ENCODE measurements at places on chromosomes 1 and 21.

DNA sequence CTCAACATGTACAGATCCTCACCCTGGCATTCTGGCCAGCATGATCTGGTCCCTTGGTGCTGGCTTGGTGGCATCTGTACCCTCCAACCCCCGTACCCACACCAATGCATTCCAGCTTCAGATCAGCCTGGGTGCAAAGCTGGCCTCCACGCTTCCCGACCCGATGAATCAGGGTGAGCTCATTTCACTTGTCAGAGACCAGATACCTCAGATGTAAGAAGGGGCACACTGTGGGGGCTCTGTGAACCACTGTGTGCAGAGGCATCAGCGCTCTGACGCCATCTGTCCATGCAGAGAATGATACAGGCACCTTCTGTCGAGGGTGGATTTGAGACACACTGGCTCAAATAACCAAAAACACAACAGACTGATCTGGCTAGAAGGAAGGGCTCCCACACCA is 76.6 kb downstream of the DMRTB1 start:
- no peak for DNase-seq

DNA sequence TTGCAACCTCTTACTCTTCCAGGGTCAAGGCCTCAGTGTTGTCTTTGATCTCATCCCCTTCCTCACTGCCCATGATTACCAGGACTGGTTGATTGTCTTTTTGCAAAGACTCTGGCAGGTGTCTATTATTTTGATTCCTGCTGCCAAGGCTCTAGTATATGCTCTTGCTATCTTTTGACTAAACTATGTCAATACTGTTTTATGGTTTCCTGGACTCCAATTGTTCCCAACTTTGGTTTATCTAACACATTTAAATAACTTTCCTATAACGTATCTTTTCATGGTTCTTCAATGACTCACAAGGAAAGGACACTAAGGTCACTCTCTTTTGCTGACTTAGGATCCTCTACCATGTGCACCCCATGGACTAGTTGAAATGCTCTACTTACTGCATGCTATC is 141.5 kb downstream of the PTPRC start:
- DNase-seq, result no peak

- DNase-seq, result no peak
Observed at GRCh38 chr1:244150071-244150470, 99.0 kb downstream of the ZBTB18 start.

DNA sequence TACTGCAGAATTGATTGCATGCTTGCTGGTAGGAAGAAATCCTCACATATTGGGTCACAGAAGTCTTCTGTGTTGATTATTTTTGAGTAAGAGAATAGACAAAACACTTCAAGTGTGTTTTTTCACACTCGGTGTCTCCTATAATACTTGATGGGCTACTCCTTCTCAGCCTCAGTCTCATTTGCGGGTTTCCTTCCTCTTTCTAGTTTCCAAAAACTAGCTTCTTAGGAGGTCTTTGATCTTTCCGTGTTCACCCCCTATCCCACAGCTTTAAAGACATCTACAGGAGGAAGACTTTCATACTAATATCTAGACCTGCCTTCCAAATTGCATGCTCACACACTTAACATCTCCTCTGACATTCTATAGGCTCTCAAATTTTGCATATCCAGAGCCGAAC is 40.7 kb upstream of the NTPCR start:
- DNase-seq, result no peak

- DNase-seq, result no peak
Observed at GRCh38 chr1:2787163-2787911, 14.2 kb downstream of the TTC34 start.

DNA sequence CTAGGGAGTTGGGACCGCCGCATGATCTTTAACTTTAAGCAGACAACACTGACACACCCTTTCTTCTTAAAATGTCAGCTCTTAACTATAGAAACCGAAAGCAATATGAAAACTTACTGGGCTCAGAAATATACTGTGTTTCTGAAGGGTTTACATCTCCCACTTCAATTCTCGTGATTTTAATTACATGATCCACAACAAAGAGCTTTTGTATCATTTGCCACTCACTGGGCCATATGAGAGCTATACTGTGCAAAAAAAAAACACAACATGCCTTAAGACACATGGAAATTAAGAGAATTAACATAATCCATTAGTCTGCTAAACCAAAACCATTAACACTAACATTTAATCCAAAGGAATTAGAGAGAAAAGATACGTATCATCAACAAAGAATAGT is 35.0 kb upstream of the RAP1GAP start:
- DNase-seq, result no peak

DNA sequence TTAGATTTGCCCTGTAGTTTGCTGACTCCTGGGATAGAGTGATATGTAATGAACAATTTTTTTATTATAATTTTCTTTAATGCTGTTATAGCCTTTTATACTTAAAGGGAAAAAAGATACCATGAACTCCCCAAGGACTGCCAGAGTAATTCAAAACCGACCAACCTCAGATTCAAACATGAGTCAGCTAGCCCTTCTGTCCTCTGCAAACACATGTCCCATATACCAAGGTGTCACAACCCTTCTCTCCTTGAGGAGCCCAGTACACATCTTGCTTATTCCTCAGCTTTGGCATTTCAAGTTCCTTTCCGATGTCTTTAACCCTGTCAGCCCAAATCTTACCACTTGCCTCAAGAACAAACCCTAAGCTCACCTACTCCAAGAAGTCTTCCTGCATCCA is 184.9 kb downstream of the KCNH1 start:
- DNase-seq, result no peak

DNA sequence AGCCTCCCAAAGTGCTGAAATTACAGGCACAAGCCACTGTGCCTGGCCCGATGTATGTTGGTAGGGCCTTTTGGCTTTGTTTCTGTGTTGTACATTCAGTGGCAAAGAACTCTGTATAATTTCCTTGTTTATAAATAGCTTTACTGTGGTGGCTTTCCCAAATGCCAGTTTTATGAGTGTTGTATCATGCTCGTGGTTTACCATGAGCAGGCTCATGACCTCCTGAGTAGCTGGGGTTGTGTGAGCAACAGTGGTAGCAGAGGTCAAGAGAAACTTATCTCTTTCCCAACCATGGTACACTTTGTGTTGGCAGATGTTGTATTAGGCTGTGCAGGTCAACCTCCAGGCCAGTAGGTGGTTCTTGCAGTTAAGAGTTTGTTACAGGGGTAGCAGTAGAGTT is 420.4 kb upstream of the BEND5 start:
- DNase-seq, result no peak

DNA sequence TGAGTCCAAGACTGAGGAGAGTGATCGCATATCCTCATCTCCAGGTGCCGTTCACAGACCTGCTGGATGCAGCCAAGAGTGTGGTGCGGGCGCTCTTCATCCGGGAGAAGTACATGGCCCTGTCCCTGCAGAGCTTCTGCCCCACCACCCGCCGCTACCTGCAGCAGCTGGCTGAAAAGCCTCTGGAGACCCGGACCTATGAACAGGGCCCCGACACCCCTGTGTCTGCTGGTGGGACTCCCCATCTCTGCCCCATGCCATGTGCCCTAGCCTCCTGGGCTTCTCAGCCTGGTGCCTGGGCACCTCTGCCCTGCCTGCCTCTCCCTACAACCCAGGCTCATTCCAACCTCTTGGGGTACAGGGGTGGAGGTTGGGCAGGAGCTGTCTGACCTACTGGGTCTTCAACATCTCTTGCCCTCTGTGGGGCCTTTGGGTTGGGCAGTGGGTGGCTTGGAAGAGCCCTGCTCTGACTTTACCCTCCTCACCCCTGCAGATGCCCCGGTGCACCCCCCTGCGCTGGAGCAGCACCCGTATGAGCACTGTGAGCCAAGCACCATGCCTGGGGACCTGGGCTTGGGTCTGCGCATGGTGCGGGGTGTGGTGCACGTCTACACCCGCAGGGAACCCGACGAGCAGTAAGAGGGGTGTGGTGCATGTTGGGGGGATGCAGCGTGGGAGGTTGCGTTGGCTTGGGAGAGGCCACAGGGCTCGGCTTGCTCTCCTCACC is 7.2 kb downstream of the AMPD2 start:
- DNase-seq, result no peak

DNA sequence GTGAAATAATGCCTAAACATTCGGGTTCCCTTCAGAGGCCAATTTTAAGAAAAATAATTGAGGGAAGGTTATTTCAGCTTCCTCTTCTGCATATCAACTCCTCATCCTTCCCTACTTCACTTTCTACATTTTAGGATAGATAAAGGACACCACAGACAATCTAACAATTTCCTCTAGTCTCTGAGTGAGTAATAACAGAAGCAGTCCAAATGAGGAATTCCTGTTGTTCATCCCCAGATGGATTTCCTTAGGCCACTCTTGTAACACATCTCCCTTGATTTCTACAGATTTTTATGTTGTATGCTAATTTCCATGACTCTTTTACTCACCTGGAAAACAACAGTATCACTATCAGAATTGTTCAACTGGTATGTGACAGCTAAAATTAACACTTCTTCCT is 87.7 kb upstream of the LYPLAL1 start:
- no peak for DNase-seq

GRCh38 chr1:164928232-164928812 is 369.3 kb downstream of the PBX1 start:
- no peak for DNase-seq

DNA sequence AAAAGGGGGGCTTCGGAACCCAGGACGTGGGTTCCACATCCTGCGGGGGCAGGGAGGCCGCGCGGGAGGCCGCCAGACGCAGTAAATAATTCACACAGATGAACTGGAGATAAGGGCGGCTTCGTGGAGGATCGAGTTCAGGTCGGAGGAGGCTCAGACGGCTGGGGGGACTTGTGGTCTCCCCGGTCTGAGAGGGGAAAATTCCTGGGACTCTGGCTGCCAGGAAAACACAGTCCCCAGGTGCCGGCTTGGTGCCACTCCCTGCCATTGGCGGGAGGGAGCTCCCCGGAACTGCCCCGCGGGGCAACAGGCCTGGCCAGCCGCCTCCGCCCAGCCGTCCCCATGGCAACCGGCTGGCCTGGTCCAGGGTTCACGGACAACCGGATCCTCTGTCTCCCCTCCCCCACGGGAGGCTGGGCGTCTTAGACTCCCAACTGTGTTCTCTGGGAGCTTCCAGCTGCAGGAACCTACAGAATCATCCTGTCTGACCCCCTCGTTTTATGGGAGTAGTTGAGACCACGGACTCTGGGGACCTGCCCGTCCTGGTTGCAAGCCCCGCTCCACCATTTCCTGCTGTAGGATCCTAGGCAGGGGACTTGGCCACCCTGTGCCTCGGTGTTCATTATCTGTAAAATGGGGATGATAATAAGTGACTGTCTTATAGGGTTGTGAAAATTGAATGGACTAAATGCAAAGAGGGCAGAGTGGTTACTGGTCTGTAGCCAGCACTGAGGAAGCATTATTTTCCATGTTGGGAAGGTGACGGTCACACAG is 9.6 kb downstream of the CAMK2N1 start:
- DNase-seq, result no peak

DNA sequence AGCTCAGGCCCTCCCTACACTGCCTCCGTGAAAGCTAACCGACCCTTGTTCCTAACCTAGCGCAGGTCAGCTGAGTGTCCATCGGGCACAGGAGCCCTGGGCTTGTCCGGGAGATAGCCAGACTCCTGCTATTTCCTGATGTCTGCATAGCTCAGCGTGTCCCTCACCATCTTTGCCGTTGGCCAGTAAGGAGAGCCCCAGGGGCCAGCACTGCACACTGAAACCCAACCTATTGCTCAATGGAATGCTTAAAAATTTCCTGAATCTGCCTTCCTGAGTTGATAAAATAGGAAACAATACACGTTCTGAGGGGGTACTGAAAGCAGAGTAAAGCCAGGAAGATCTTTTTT is 2.2 kb downstream of the RUNX1 start:
- DNase-seq, result no peak

All from omental fat pad (tissue), 4 donors.